Fibroblast of lung (primary cell): ENCODE measurements at places on chromosomes 3 and 15. TPM values are rescaled to one million over a fixed set of nuclear protein-coding genes. Genes with fewer than 3 reads are reported as not detected.

The LEKR1 gene
- 0.26 and 1.3 TPM in 2 replicates for total RNA-seq

The C3orf49 gene
- total RNA-seq: not detected in 2 replicates

The KCNMB3 gene
- total RNA-seq: 0.77 and 1.5 TPM in 2 replicates

- no peak overlapping the region for H3K27ac ChIP-seq
- H3K36me3 ChIP-seq: no peaks in the 10 kb centered on the region
- DNase-seq: no peak
These were observed 17.7 kb upstream of the NR2F2 start for GRCh38 chr15:96312641-96313335.

GRCh38 chr3:20232906-20233780 is 47.1 kb upstream of the SGO1 start:
- H3K4me3 ChIP-seq: no peak overlapping the region
- H3K36me3 ChIP-seq: no peaks in the 10 kb centered on the region
- no peak for DNase-seq
- H3K27me3 ChIP-seq: no peaks in the 10 kb centered on the region
- H3K4me1 ChIP-seq: no peaks in the 10 kb centered on the region

DNA sequence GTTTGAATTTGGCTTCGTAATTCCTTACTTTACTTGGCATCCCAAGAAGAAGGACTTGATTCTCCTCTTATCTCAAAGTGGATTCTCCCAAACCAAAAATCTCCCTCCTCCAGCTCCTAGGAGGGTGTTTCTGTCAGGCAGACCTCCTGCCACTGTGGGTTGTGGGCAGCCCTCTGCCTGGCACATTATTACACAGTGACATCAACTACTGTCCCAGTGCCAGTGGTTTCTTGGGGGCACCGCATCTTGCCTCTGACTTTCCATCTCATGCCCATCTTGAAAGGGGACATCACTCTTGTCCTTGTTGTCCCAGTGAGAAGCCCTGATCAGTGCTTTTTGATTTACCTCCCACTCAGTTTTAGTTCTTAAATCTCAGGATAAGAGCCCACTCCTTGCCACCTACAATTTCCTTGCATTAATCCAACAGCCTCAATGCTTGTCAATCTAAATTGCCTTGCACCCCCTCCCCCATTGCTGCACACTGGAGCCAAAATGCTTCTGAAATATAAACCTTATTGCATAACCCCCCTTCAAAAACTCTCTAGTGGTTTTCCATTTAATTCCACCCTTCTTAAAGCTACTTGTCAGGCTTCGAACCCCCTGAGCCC is 81.0 kb downstream of the TRAK1 start:
- no peak for DNase-seq
- no peaks in the 10 kb centered on the region for H3K4me1 ChIP-seq
- no peaks in the 10 kb centered on the region for H3K36me3 ChIP-seq
- H3K27me3 ChIP-seq: no peaks in the 10 kb centered on the region

- DNase-seq: no peak
- no peak overlapping the region for H3K27ac ChIP-seq
- H3K36me3 ChIP-seq: peaks cover 3% of the 10 kb centered on the region
- H3K4me3 ChIP-seq: no peak overlapping the region
These were observed 39.3 kb downstream of the GLB1 start for GRCh38 chr3:33057320-33058298.

GRCh38 chr15:97501291-97501690 is 459.2 kb upstream of the ARRDC4 start:
- no peaks in the 10 kb centered on the region for H3K4me1 ChIP-seq
- no peaks in the 10 kb centered on the region for H3K36me3 ChIP-seq
- no peaks in the 10 kb centered on the region for H3K27me3 ChIP-seq
- no peak overlapping the region for H3K4me3 ChIP-seq
- no peak for DNase-seq

DNA sequence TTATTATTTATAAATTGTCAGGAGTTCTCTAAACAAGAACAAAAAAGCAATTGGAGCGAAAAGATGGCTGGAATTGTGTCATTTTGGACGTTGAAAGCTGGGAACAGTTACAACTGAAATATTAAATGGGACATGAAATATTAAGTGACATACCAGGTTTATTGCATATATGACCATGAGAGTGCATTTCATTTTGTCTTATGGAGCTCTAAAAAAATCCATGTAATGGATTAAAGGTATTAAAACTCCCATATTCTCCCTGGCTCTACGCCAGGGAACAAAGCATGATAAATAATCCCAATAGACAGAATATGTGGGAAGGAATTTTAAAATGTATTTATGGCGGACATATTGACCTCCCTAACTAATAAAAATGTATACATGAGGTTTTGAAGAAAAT is 17.7 kb downstream of the RARB start:
- no peak overlapping the region for H3K27ac ChIP-seq
- H3K36me3 ChIP-seq: no peaks in the 10 kb centered on the region
- no peak overlapping the region for H3K4me3 ChIP-seq
- DNase-seq: no peak
- no peaks in the 10 kb centered on the region for H3K27me3 ChIP-seq
- H3K4me1 ChIP-seq: peaks cover 3% of the 10 kb centered on the region

DNA sequence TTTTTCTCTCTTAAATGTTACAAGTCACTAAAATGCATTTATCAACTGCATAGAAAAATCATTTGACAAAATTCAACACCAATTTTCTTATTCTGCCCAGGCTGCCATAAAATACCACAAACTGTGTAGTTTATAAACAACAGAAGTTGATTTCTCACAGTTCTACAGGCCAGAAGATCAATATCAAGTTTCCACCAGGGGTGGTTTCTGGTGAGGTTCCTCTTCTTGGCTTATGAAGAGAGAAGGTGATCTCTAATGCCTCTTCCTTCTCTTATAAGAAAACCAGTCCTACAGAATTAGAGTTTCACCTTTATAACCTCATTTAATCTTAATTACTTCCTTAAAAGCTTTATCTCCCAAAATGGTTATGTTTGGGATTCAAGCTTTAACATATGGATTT is 10.9 kb upstream of the CD200R1L start:
- DNase-seq: no peak
- H3K27ac ChIP-seq: no peak overlapping the region
- no peaks in the 10 kb centered on the region for H3K27me3 ChIP-seq
- H3K36me3 ChIP-seq: no peaks in the 10 kb centered on the region

- DNase-seq: peak; percentile 47
- peak overlapping the region; percentile 96 for H3K27ac ChIP-seq
- H3K4me1 ChIP-seq: no peaks in the 10 kb centered on the region
- peak overlapping the region; percentile 91 for H3K4me3 ChIP-seq
- no peaks in the 10 kb centered on the region for H3K27me3 ChIP-seq
These were observed 757 bp upstream of the DIPK2A start for GRCh38 chr3:143970773-143971358.

- H3K36me3 ChIP-seq: peaks cover 5% of the 10 kb centered on the region
- peaks cover 17% of the 10 kb centered on the region for H3K4me1 ChIP-seq
- H3K4me3 ChIP-seq: no peak overlapping the region
- H3K27ac ChIP-seq: peak overlapping the region; percentile 73
These were observed 37.4 kb upstream of the LDHAL6B start for GRCh38 chr15:59169251-59169708.

GRCh38 chr3:13528217-13528867 is 20.6 kb upstream of the FBLN2 start:
- no peaks in the 10 kb centered on the region for H3K27me3 ChIP-seq
- no peaks in the 10 kb centered on the region for H3K36me3 ChIP-seq
- H3K27ac ChIP-seq: no peak overlapping the region
- H3K4me1 ChIP-seq: no peaks in the 10 kb centered on the region
- no peak overlapping the region for H3K4me3 ChIP-seq
